ENCODE measurements at places on chromosomes 1 and 21. TPM values are rescaled to one million over a fixed set of nuclear protein-coding genes. Genes with fewer than 3 reads are reported as not detected.

The NCF2 gene
- not detected for total RNA-seq

The TMPRSS3 gene
- not detected for total RNA-seq

The RPTN gene
- 0.19 TPM for total RNA-seq

The DPH2 gene
- total RNA-seq, result 21.0 TPM

The CCDC17 gene
- 0.54 TPM for total RNA-seq

The AMY1A gene
- not detected for total RNA-seq
